Activated naive CD8-positive, alpha-beta T cell treated with anti-CD3 and anti-CD28 coated beads, Interleukin-2, amount 10 ng/mL, durations not matched to agents 7 days and 5 days (primary cell): ENCODE measurements at places on chromosomes 5 and 9.

DNA sequence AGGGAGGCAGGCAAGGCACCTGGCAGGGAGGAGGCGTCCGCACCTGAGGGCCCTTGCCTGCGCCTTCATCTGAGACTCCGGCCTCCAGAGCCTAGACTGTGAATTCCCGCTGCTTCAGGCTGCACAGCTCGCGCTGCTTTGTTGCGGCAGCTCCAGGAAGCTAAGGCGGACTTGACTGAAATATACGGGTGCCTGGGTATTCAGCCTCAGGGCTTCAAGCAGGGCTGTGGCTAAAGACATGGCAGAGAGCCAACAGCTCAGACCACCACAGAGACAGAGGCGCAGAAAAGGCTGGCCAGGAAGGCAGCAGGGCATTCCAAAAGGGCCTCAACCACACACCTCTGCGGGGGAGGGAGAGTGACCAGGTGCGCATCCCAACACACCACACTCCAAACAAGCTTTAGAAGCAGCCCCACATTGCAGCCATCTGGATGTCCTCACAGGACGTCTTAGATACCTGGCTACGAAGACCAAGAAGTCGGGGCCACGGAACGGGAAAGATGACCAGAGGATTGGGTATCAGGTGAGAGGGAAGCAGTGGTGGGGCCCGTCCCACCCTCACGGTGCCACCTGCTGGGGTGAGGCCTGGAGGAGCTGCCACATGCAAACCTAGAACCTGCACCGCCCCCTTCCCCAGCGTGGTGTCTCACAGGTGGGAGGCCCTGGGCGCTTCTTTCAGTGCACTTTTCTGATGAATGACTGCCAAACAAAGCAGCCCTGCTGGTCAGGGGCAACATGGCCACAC lies 1.7 kb upstream of the DPH7 start:
- no peak for DNase-seq

DNA sequence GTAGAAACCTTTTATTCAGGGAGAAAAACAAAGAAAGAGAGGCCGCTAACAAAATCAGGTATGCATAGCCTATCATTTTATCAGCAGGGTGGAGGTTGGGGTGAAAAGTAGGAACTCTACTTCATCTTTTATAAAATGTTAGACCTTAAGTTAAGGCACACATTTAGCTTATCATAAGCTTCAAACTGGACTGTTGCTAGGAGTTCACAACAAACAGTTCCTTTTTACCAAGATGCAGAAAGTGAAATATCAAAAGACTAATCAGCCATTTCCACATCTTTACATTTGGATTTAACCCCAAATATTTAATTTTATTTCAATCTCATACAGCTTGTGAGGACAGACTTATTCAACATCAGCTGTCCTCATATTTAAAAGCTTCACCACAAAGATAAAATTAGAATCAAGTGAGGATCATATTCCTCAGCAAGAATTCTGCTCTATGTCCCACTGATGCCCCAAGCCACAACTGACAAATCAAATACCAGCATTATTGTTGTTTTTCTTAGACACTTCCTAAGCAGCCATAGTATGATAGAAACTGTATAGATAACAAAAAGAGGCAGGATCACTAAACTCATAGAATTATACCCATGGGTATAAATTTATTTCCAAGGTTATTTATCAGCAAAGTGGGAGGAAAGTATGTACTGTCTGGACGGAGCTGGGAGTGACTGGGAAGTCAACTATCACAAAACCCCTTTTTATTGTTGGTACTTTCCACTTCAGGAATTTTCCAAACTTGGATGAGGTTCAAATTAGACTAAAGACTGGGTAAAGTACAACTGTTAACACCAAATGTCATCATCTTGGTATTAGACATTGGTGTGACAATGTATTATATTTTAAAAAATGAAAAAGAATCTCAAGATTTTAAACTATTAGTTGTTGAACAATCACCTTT lies 29.9 kb upstream of the MYOT start:
- DNase-seq: no peak

- DNase-seq: no peak
Measured at GRCh38 chr9:126687930-126688461, 74.3 kb downstream of the LMX1B start.

DNA sequence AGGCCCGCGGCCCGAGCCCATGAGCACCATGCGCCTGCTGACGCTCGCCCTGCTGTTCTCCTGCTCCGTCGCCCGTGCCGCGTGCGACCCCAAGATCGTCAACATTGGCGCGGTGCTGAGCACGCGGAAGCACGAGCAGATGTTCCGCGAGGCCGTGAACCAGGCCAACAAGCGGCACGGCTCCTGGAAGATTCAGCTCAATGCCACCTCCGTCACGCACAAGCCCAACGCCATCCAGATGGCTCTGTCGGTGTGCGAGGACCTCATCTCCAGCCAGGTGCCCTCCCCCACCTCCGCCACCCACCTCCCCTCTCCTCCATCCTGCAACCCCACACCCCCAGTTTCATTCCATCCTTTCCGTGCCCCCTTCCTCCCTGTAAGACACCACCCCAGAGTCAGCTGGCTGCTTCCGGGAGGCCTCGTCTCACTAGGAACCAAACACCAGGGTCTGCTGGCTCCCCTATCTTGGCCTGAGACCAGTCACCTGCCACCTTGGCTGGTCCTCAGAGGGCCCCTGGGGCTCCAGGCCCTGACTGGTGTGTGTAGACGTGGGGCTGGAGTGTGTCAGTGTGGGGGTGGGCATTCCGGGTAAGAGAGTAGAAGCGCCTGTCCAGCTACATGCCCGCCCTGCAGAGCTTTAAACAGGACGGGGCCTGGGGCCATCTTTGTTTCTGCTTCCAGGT lies 655 bp downstream of the GRIN1 start:
- no peak for DNase-seq

DNA sequence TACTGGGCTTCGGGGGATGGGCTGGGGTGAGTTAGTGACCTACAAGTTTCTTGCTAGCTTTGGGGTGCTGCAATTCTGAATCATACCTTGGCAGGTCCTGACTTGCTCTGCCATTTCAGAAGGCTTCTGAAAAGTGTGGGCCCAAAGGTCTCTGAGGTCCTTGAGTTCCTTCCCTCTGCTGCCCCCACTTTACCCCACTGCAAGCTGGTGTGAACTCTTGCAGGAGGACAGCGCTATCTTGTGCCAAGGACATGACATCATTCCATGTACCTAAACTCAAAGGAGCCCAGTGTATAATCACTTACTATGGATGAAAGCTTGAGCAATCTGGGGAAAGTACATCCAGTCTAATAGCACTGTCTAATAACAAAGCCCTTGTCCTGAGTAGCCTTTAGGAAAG lies 157.4 kb downstream of the RMI1 start:
- DNase-seq: no peak

DNA sequence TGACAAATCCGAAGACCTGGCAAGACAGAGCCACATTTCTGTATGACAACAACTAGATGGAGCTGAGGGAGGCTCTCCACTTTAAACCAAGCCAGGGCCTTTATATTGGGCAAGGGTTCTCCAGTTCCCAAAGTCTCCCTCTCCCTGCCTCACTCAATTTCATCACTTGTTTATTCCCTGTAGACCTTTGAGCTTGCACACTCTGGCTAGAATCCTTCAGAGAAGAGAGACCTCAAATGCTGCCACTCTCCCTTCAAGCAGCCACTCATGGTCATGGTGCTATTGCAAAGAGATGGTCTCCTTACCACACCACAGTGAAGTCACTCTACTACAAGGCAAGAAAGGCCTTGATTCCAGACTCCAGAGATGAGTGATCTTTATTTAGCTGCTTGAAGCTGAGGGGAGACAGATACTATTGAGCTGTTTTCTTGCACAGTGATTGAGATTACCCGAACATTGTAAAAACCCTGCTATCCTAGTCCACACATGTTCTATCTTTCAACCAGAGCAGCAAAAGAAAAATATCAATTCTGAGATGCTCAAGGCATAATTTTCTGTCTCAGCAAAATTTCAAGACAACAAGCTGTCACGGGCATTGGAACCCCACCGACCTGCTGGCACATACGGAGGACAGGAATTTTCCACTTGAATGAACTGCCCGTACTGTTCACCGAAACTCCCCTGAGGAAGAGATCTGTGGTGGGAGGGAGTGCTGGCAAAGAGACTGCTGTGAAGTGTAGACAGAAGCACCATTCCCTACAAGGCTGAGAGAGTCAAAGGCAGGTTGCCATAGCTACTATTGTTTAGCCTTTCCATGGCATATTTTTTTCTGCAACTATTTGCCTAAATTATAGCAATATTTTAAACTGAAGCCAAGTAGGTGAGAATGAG lies 81.1 kb downstream of the CDO1 start:
- no peak for DNase-seq

GRCh38 chr9:107650321-107650720 lies 160.8 kb upstream of the KLF4 start:
- no peak for DNase-seq

GRCh38 chr5:100493996-100494395 lies 41.2 kb upstream of the FAM174A start:
- no peak for DNase-seq

GRCh38 chr9:85040146-85040545 lies 370.6 kb downstream of the NTRK2 start:
- DNase-seq: no peak

DNA sequence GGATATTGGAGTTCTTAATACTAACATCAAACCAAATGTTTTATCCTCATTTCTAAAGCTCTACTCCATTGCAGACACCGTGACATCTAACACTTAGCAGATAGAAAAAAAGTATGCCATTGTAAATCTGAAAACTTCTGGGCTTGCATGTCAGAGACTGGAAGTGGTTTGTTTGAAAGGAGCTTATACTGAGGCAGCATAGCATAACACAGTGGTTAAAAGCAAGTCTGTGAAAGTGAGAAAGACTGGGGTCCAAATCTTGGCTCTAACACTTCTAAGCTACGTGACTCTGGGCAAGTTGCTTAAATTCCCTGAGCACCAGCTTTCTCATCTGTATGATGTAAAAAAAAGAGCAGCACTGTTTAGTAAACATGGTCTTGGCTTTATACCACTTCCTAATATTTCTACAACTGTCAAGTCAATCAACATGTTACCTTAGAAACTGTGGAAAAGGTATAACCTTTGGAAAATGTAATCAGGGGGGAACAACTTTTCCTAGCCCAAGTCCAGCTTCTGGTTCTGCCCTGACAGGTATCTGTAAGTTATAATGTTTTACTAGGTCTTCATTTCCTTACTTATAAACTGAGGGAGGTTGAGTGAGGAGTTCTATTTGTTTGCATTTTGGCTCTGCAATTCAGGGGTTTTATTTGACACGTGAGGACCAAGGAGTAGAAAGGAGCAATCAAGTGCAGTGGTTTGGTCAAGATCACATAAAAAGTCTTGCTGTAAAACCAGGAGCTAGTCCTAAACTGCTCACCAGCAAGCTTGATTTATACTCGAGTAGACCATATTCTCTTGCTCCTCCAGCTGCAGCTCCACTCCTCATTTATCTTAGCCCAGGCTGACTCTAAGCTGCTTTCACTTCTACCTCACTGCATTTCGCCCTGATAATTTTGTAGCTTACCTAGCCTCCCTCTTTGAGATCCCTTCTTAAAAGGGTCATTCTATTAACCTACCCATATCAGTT lies 541.0 kb downstream of the RAB3C start:
- DNase-seq: no peak

- DNase-seq: no peak
Measured at GRCh38 chr5:91090995-91091394, 292.1 kb downstream of the ARRDC3 start.
